ENCODE measurements at places on chromosomes 7 and 10. TPM values are rescaled to one million over a fixed set of nuclear protein-coding genes. Genes with fewer than 3 reads are reported as not detected.

- DNase-seq = no peak
Measured at GRCh38 chr7:41222746-41223145, 480.1 kb downstream of the INHBA start.

C7orf57 gene
- 0.17 TPM for polyA plus RNA-seq

TMEM178B gene
- polyA plus RNA-seq = 0.75 TPM

PLA2G12B gene
- 0.23 TPM for polyA plus RNA-seq

GRCh38 chr7:157825325-157825724, 488.5 kb downstream of the DNAJB6 start:
- DNase-seq = no peak

- no peak for DNase-seq
Measured at GRCh38 chr10:71461457-71461856, 64.7 kb downstream of the CDH23 start.

GRCh38 chr10:111113961-111114757, 37.3 kb downstream of the ADRA2A start:
- no peak for DNase-seq

CLCN1 gene
- 2.1 TPM for polyA plus RNA-seq

DNA sequence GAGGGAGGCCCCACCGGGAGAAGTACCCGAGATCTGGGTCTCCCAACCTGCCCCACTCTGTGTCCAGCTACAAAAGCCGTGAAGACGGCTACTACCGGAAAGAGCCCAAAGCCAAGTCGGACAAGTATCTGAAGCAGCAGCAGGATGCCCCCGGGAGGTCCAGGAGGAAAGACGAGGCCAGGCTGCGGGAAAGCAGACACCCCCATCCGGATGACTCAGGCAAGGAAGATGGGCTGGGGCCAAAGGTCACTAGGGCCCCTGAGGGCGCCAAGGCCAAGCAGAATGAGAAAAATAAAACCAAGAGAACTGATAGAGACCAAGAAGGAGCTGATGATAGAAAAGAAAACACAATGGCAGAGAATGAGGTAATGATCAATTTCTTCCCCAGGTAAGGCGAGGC, 59.1 kb upstream of the PDCD4 start:
- DNase-seq = no peak

DNA sequence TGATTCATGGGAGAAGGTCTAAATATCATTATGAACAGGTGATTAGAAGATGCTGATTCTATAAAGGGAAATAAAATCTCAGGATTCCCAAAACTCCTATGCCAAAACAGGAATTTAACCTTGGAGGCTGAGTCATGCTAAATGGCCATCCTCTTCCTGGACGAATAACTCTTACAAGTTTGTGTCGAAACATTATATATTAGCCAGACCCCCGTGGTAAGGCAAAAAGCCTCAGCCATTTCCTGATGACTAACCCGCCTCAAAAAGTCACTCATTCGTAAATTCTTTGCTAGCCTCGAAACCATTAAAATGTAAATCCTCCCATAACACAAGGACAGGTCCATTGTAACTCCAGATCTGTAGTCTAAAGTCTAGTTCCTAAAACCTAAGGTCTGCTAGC, 32.0 kb downstream of the CUL2 start:
- DNase-seq = no peak

JAKMIP3 gene
- 0.62 TPM for polyA plus RNA-seq

TLL2 gene
- 0.84 TPM for polyA plus RNA-seq

- DNase-seq = no peak
Measured at GRCh38 chr7:2313450-2314208, 612 bp downstream of the SNX8 start.

DNA sequence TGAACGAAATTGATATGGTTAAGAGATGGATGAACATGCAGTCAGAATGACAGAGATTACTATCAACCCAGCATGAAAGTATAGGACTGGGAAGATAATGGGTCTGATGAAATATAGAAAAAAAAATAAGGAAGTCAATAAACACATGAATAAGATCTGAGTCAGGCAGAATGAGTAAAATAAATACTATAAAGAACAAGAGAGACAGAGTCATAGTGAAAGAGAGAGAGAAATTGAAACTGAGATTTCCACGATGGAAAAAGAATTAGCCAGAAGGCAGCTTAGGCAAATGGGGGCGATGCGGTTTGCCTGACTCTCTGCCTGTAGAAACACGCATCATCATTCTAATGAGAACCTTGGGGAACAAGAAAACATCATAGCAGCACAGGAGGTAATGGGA, 26.6 kb downstream of the SEMA3D start:
- DNase-seq = no peak

INA gene
- 0.14 TPM for polyA plus RNA-seq

NKX6-2 gene
- 5.1 TPM for polyA plus RNA-seq

DNA sequence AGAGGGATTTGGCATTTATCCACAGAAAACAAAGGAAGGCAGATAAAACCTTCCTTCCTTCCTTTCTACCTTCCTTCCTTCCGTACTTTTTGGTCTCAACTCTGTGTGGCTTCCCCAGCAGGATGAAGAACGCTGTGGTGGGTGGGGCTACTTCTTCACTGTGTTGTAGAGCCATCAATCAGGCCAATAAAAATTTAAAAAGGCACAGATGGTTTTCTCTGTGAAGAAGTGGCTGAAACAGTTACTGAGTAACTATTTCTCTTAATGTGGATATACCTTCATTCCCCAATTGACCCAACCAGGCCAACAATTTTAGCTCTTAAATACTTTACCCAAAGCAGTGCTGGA, 75.8 kb downstream of the ZNF92 start:
- peak; percentile 7 for DNase-seq

DNA sequence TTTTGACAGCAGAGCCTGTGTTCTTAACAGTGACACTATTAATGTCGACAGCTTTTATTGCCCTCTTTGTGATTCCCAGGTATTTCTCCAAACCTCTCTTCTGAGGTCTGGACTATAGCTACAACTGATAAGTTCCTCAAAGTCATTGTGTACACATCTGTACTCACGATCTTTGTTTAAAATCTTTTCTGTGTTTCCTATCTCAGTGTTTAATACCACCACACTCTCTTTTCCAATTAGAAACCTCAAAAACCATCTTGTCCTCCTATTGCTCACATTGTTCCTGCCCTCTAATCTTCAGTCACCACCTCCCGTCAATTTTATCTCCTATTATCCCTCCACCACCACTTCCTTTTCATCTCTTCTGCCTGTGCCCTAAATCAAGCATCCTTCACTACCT, 12.9 kb upstream of the WASL start:
- DNase-seq = no peak

FGFBP3 gene
- polyA plus RNA-seq = 1.8 TPM

GRCh38 chr10:125824736-125825135, 1.4 kb downstream of the BCCIP start:
- no peak for DNase-seq

INMT gene
- 11.6 TPM for polyA plus RNA-seq

DNA sequence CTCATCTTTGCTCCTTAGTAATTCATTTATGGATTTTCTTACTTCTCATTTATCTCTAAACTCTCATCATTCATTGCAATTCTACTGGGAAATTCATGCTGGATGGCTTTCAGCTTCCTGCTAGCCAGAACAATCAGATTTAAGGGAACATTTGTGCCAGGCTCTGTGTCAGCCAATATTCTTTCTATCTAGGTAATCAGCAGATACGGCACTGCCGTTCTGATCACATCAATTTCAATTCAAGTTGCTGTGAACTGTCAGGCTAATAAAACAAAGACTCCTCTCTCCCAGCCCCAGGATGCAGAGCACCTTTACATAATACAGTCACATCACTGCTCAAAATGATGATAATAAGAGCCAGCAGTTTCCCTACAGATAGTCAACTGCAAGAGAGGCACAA, 468.3 kb downstream of the SORCS1 start:
- no peak for DNase-seq

- DNase-seq = peak; percentile 35
Measured at GRCh38 chr7:122885583-122886356, 490 bp downstream of the CADPS2 start.

GRCh38 chr7:16431646-16432424, 10.5 kb upstream of the CRPPA start:
- peak; percentile 56 for DNase-seq

GRCh38 chr10:91049988-91050360, 129.1 kb upstream of the ANKRD1 start:
- peak; percentile 62 for DNase-seq

RBP4 gene
- 3.7 TPM for polyA plus RNA-seq

GRCh38 chr7:110962374-110962773, 128.6 kb upstream of the LRRN3 start:
- DNase-seq = peak; percentile 31

DNA sequence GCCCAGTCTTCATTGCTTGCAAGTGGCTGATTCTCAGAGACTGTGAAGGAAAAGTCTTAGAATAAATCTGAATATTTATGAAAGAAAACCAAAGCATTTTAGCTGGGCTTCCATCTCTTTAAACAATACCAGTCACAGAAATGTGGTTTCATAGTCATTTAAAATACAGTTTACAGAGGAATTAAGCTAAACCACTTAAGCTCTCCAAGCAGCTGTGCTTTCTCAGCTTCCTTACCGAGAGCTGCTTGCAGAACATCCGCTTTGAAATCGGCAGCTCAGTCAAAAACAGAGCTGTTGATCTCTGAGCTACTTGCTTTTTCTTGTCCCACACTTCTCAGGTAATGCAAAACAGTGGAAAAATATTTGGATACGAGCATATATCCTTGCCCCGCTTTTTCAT, 134.5 kb downstream of the DYNC1I1 start:
- DNase-seq = no peak

DNA sequence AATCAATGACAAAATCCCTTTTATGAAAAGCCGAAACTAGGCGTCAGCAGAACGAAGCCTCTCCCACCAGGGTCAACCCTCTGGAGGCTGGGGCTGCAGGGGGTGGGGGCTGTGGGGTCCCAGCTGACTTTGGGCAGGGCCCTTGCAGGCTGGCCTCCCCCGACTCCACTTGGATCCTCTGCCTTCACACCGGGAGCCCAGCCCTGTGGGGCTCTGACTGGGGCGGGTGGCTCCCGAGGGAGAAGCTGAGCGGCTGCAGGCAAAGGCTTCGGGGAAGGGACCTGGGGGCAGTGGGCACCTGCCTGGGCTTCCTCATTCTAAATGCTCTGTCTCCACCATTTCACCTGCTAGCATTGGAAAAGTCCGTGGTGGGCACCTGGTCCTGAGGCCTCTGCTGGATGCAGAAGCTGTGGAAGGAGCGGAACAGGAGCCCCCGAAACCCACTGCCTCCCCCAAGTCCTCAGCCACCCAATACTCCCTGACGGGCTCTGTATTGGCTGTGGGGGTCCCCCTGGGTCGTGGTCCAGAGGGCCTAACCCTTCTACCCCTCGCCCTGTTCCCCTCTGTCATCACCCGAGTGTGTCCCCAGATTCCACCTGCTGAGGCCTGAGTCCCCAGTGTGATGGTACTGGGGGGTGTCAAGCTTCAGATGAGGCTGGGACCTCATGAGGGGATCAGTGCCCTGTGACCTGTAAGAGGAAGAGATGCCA, 108.6 kb downstream of the DNAJB6 start:
- DNase-seq = no peak

PRRT4 gene
- 9.9 TPM for polyA plus RNA-seq

C10orf105 gene
- polyA plus RNA-seq = 0.18 TPM

TUBAL3 gene
- 0.82 TPM for polyA plus RNA-seq

HSPB1 gene
- polyA plus RNA-seq = 1,583 TPM

PNLIPRP1 gene
- not detected for polyA plus RNA-seq

USP54 gene
- 18.6 TPM for polyA plus RNA-seq

MMD2 gene
- polyA plus RNA-seq = 0.07 TPM

- DNase-seq = no peak
Measured at GRCh38 chr10:34567659-34568253, 247.3 kb downstream of the PARD3 start.

ANXA8L1 gene
- 0.45 TPM for polyA plus RNA-seq
